ENCODE measurements at places on chromosomes 4 and X. TPM values are rescaled to one million over a fixed set of nuclear protein-coding genes. Genes with fewer than 3 reads are reported as not detected.

Gene TLR10
- total RNA-seq, result 52.8 TPM

GRCh38 chr4:98664959-98665358 lies 6.5 kb upstream of the TSPAN5 start:
- DNase-seq, result no peak

DNA sequence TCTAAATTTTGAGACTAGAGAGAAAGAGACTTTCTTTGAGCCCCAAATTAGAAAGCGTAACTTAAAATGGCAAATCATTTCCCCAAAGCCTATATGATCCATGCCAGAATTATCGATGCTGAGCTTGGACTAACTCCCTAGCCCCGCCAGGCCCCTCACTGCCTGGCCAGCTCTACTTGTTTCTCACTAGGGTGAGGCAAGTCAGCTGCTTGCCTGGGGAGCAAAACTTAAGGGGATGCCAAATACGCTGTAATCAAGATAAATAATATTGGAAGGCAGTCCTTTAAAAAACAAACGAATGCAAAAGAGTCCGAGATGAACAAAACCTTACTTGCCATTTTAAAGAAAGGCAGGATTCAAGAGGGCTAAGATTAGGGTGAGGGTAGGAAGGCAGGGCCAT lies 236.0 kb downstream of the FRMPD4 start:
- DNase-seq, result no peak

DNA sequence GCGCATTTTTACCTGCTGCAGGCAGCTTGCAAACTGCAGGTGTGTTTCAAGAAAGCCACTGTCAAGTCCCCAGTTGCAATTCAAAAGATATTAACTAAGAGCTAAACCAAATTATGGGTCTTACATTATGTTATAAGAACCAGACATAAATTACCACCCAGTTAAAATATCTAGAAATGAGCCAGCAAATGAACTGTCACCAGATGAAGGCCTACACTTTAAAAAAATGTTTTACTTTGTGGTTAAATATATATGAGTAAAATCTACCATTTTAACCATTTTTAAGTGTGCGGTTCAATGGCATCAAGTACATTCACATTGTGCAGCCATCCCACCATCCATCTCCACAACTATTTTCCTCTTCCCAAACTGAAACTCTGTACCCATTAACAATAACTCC lies 32.0 kb upstream of the TMEM131L start:
- DNase-seq, result no peak

Gene MAP3K15
- not detected for total RNA-seq

Data from GM12878 (cell line).